ENCODE measurements at places on chromosomes 2 and 18.

DNA sequence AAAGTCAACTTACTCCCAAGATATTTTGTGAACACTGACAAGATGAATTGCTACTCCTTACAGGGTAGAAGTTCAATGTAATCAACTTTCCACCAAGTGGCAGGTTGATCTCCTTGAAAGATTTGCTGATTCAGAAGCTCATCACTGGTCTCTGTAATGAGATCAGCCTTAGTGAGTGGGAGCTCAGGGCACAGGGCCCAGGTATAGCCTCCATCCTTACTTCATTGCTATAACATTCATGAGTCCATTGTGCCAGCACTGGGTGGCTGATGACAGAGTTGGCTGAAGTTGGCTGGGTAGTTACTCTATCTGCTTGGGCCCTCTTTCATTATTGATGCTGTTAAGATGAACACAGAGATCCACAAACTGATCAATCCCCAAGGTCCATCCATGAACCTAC lies 379.0 kb downstream of the IRS1 start:
- no peak for DNase-seq

- DNase-seq = no peak
Measured at GRCh38 chr2:120077896-120078295, 65.0 kb downstream of the EPB41L5 start.

DNA sequence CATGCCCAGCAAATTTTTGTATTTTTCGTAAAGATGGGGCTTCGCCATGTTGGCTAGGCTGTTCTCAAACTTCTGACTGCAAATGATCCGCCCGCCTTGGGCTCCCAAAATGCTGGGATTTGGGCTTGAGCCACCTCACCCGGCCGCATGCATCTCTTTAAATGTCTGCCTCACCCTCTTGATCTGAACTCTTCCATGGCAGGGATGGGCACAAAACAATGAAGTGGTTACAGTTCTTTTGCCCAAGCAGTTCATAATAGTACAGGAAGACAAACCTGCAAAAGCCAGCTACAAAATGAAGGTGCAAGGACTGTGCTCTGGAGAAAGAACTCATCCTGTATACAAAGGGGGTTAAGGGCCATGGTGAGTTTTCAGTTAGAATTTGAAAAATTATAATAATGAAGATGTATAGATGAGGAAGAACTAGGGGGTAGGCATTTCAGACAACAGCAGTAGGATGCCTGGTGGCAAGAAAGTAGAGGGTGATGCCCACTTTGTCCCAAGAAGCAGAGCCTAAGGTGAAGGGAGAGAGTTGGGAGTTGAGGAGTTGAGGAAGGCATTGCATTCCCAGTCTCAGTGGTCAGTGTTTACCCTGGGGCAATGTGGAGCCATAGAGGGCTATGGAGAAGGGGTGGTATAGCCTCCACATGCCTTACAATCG lies 160.8 kb upstream of the MYCN start:
- no peak for DNase-seq

DNA sequence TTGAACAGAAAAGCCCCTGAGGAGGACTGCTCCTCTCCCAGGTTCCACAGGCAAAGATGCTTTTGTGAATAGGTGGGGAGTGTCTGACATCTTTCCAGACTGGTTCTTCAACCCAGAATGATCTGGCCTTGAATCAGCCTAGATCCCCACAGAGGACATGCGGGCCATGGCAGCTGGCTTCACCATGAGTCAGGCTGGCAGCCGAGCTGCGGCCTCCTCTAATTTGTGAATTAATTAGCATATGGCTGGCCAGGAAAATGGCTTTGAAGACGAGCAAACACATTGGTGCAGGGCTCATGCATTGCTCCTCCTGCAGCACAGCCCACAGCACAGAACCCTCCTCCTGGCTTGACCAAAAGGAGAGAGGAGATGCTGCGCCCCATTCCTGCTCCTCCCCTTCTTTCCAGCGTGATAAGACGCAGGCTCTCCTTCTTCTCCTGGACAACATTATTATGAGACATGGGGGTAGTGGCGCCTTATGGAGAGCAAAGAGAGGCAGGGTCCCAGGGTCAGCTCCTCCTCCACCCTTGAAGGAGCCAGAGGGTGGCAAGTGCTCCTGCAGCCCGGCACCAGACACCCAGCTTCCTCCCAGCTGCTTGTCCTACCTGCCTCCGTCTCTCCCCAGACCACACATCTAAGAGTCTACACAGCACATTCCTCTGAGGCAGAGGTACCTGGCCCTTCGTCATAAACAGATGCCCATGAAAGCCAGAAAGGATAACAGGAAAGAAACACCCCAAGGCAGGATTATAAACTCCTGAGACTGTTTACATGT lies 66.7 kb downstream of the EDAR start:
- no peak for DNase-seq

DNA sequence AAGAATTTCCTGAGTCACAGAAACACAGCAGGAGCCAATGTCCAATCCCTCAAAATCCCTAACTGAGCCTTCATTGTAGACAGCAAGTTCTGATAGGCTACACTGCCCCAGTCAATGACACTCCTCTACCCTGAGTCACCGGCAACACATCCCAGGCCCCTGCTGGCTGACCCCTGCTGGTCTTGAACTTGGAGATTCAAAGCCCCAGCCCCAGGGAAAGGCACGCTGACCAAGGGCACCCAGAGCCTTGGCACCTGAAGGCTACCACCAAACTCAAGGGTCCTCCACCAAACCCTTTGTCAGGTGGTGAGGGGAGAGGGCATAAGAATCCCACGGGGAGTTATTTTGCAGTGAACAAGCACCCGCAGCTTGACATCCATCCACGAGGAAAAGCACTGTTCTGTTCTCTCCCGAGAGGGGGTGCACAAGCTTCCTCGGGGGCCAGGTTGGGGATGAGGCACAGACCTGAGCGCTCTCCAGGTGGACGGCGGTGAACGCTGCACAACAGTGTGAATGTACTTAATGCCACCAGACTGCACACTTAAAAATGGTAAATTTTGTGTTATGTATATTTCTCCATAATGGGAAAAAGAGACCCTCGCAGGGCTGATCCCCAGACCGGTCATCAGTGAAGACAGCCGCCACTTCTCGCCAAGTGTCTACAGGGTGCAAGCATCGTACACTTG lies 46.9 kb downstream of the TFCP2L1 start:
- no peak for DNase-seq

- no peak for DNase-seq
Measured at GRCh38 chr2:172415865-172416183, 11.6 kb upstream of the ITGA6 start.

- no peak for DNase-seq
Measured at GRCh38 chr2:48600204-48600813, 17.3 kb upstream of the GTF2A1L start.

DNA sequence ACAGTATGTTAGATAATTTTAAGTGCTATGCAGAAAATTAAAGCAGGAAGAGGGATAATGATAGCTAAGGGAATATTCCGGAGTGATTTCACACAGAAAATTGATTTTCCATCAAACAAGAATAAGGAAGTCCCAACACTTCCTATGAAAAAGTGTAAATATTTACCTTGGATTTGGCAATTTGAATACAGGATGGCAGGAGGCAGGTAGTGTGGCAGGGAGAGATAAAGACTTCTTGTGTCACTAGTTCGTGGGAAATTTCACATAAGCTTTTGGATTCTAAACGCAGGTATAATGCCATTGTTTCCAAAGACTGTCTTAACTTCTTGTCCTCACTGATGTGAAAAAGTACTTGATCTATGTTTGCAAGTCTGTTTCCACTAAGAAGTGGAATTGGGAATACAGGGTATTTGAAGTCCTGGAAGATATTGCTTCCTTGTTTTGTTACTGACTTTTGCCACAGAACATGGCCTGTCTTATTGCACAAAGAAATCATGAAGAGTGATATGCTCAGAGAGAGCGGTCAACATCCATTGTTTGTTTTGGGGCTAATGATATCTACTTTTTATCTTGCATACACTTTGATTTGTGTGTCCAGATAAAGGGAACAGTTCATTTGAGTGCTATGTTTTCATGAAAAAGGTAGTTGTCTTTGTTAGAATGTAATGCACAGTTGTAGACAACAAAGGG lies 1216.1 kb upstream of the FAM98A start:
- no peak for DNase-seq

GRCh38 chr2:11629851-11630250 lies 40.1 kb downstream of the NTSR2 start:
- no peak for DNase-seq

DNA sequence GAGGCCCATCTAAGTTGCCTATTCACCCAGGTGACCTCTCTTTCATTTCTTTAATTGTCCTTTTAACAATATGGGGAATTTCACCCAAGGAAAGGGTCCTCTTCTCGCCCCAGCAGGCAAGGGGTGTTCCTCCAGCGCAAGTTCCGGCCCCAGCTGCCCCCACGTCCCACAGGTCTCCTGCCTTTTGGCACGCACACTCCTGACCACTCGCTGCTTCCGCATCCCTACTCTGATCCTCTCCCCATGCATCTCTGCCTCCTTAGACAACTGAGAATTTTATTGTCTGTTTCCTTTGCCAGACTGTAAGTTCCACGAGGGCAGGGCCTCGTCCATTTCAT lies 684 bp upstream of the ARPC2 start:
- peak; percentile 52 for DNase-seq

GRCh38 chr18:63186520-63187222 lies 132.9 kb downstream of the BCL2 start:
- no peak for DNase-seq

- DNase-seq = no peak
Measured at GRCh38 chr18:10432781-10433180, 21.7 kb upstream of the APCDD1 start.

- no peak for DNase-seq
Measured at GRCh38 chr18:79559436-79559835, 120.2 kb upstream of the CTDP1 start.

- no peak for DNase-seq
Measured at GRCh38 chr2:128196471-128196931, 105.5 kb downstream of the UGGT1 start.

DNA sequence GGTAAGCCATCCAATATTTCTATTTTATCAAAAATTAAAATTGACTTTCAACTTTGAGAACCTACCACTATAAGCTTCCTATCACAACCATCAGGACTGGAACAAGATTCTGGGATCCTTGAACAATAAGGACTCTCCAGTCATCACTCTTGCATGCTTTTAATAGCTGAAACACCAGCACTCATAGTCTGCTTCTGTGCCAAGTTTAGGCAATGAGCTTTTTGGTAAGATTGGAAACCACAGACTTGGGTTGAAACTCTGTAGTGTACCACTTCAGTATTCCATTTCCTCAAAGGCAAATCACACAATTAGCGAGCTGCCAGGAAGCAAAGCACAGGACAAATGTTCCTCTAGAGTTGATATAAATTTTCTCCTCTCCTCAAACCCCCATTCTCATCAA lies 1065.8 kb upstream of the SLC39A10 start:
- no peak for DNase-seq

- peak; percentile 68 for DNase-seq
Measured at GRCh38 chr18:48983793-48984437, 33.1 kb upstream of the SMAD7 start.
